ENCODE measurements at places on chromosomes 2 and 18.

GRCh38 chr2:239273280-239274234, 127.3 kb downstream of the HDAC4 start:
- no peak for DNase-seq

GRCh38 chr2:60531701-60532133, 21.7 kb downstream of the BCL11A start:
- no peak for DNase-seq

DNA sequence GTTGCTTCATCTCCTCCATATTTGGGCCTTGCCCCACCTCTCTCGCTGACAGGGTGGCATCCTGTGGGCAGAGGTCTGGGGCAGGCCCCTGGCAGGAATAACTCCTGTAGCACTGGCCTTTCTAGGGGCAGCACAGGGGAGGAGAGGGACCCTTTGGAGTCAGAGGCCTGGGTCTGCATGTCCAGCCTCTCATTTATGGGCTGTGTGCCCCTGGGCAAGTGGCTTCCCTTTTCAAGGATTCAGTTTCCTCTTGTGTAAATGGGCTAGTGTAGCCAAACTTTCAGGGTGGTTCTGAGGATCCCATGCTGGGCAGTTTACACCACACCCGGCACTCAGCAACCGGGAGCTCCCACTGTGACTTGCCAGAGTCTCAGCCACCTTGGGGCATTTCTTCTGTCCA, 23.4 kb downstream of the ADRA2B start:
- DNase-seq = no peak

DNA sequence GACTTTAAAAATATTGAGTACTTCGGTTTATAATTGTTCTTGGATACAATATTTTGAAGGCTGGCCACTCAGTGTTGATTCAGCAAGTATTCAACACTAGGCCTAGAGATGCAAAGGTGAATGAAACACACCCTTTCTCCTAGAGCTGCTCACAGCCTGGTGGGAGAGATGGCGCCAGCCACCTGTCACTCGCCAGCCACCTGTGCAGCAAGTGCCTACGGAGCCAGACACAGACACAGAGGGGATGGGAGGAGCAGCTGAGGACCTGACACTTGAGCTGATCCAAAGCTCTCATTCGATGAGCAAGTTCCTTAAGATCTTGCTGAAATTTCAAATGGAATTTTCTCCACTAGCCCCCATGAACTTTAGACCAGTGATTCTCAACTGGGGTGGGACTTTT, 151.1 kb upstream of the RIOK3 start:
- DNase-seq = no peak

- DNase-seq = no peak
These were observed 89.8 kb upstream of the SP3 start for GRCh38 chr2:174054926-174055325.

GRCh38 chr2:173458991-173459780, 104.5 kb downstream of the CDCA7 start:
- DNase-seq = no peak

GRCh38 chr18:78113136-78113939, 863.7 kb downstream of the GALR1 start:
- no peak for DNase-seq

DNA sequence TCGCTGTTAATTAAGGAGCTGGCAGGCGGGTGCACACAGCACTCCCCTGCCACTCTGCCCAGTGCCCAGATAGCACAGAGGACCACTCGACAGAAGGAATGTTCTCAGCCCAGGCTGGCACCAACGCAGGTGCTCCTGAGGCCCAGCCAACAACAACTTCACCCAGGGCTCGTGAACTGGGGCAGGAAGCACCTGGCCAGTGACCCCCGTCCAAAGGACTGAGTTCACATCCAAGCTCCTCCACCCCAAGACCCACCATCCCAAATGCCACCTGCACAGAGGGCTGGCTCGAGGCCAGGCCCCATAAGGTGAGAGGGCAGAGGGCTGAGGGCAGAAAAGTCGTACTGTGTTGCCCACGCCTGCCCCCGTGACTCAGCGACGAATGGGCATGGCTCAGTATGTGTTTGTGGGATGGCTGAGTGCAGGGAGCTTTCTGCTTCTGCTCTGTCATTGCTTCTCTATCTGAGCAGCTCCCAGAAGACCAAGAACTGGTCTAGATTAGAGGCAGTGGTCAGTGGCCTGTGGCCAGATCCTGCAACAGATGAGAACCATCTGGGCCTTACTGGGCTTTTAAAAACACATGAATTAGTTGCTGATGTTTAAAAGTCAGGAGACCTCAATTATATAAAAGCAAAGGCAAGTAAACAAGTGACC, 68.4 kb downstream of the POLR1A start:
- peak; percentile 85 for DNase-seq

- peak; percentile 81 for DNase-seq
These were observed 12.8 kb downstream of the EPG5 start for GRCh38 chr18:45954070-45954934.
